ENCODE measurements at places on chromosomes 12 and 14.

DNA sequence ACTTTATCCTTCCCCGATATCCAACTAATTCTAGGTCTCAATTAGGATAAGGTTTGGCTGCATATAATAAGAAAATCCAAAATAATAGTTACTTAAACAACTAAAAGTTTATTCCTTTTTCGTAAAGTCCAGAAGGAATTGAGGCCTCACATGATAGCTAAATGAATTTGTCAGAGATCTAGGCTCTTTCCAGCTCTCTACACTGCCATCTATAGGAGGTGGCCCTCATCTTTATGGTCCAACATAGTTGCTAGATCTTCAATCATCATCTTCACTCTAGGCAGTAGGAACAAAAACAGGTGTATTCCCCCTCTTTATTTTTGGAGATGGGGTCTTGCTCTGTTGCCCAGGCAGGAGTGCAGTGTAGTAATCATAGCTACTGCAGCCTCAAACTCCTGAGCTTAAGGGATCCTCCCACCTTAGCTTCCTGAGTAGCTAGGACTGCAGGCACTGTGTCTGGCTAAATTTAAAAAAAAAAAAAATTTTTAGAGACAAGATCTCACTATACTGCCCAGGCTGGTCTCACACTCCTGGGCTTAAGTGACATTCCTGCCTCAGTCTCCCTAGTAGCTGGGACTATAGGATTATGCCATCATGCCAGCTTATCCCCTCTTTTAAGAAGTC, 46.5 kb upstream of the SAV1 start:
- DNase-seq, result no peak

- peak; percentile 91 for DNase-seq
These were observed 34.9 kb upstream of the SPTSSA start for GRCh38 chr14:34496679-34497513.

GRCh38 chr12:82008251-82008650, 249.1 kb upstream of the PPFIA2 start:
- no peak for DNase-seq

- no peak for DNase-seq
These were observed 241.4 kb downstream of the PHLDA1 start for GRCh38 chr12:75790219-75790618.

DNA sequence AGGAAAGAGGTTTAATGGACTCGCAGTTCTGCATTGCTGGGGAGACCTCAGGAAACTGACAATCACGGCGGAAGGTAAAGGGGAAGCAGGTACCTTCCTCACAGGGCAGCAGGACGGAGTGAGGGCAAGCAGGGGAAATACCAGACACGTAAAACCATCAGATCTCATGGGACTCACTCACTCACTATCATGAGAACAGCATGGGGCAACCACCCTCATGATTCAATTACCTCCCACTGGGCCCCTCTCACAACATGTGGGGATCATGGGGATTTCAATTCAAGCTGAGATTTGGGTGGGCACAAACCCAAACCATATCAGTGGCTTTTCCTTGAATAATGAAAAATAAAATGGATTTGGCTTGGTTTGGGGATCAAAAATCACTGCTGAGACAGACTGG, 380.5 kb downstream of the VRK1 start:
- no peak for DNase-seq

DNA sequence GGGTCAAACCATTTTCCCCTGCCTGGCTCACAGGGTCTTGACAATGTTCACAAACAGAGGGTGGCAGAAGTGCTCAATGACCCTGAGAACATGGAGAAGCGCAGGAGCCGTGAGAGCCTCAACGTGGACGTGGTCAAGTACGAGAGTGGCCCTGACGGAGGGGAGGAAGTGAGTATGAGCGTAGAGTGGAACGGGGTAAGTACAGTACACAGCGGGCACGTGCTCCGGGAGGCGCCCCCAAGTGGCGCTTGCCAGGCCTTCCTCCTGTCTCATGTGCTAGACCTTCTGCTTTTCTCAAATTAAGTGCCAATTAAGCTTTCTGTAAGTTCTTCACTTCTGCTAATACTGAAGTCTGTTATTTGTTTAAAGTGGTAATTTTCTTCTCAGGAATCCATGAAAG, 35.9 kb downstream of the XRCC3 start:
- peak; percentile 79 for DNase-seq

DNA sequence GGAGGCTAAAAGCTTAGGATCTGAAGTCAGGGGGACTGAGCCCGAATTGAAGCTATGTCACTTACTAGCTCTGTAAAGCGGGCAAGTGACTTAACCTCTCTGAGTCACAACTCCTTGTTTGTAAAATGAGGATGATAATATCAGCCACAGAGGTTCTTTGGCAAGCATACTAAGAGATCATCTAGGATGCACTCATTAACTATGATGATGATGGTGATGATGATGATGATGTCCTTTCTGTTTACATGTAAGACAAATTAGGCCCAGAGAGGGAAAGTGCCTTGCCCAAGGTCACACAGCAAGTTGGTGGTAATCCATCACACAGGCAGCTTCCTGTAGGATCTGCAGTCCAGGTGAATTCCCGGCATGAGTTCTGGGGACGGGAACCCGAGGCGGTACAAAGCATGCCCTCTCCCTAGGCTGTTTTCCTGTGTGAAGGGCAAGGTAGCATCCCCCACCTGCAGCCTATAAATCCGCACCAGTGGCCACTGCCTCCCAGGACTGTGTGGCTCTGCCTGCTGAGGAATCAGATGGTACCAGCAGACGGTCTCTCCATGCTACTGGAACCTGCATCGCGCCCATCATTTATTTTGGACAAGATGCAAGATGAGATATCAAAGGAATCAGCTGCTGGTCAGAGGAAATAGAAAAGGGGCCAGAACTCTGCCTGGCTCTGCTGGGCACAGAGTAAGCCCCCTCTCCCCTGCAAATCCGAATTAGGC, 55.2 kb downstream of the MAP1LC3B2 start:
- no peak for DNase-seq

DNA sequence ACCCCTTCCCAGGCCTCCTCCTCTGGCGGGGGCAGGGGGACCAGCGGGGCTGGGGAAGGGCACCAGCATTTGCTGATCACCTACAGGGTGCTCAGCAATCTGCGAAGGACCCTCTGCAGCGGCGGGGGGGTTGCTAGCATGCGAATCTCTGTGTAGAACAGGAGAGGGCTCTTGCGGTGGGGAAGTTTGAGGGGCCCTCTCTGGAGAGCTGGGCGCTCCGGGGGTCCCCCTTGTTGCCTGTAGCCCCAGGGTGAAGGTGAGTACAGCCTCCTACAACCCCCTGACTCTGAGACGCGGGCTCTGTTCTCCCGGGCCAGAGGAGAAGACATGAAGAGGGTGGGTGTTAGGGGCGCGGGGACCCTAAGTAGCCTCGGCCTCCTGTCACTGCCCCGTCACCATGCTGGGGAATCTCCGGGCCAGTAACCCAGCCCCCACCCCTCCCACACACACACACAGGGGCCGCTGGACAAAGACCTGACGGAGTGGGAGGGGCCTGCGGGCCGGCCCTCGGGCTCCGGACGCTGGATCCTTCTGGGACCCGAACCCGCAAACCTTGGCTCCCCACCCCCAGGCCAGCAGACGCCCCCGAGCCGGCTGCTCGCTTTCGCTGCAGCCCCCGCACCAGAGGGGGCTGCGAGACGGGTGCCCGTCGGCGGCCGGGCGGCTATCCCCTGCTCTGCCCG, 734 bp downstream of the FIGNL2 start:
- peak; percentile 71 for DNase-seq

GRCh38 chr14:69363055-69363454, 35.0 kb downstream of the ERH start:
- peak; percentile 72 for DNase-seq

DNA sequence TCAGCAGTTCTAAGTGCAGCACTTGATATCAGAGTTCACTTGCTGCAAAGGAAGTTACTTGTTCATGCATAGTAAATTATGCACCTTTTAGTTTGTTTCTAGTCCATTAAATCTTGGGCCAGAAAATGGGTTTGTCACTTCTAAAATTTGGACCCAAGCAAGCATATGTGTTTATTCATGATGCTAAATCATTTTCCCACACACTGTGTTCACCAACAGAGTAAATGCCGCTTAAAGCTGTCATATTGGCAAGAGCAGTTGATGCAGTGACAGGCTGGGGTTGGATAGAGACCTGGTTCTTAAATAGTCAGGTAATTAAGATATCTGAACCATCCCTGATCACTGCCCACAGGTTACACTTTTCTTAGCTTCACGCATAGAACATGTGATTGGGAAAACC, 409.7 kb downstream of the EGLN3 start:
- DNase-seq, result no peak

DNA sequence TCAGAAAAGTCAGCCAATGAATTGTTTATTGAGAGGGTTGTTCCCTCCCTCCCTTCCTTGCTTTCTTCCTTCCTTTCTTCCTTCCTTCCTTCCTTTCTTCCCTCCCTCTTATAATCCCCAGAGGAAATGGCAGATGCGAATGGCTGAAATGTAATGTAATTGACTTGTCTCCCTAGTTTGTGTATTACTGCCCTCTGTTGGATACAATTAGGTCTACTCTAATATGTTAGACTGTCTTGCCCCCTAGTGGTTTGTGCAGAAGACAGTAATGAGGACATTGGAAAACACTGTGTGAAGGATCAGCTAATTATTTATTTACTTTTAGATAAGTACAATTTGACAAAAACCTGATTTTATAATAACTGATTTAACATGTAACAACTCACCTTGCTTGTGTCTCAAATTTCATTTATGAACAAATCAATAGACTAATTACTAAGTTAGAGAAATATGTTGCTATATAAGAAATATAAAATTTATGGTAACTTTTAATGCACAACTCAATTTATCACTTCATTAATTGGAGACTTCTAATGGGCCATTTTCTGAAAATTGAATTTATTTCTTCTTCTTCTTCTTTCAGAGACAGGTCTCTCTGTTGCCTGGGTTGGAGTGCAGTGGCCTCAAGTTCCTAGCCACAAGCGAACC, 229.8 kb upstream of the LRIG3 start:
- DNase-seq, result no peak

DNA sequence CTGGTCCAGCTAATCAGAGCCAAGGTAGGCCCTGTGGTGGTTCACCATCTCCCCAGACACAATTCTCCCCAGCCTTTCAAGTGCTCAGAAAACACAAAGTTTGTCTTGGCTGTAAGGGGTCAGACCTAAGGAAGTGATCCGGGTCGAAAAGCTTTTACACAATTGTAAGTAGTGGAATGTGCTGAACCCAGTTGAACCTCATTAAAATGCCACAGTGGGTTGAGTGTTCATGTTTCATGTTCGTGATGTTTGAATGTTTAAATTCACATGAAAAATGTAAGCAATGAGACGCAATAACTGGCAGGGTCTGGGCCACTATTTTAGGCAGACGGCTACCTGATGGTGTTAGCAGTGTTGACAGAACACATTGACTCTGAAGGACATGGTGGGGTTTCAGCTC, 60.9 kb upstream of the JDP2 start:
- no peak for DNase-seq

- no peak for DNase-seq
These were observed 17.3 kb upstream of the DHRS4 start for GRCh38 chr14:23936084-23936829.

DNA sequence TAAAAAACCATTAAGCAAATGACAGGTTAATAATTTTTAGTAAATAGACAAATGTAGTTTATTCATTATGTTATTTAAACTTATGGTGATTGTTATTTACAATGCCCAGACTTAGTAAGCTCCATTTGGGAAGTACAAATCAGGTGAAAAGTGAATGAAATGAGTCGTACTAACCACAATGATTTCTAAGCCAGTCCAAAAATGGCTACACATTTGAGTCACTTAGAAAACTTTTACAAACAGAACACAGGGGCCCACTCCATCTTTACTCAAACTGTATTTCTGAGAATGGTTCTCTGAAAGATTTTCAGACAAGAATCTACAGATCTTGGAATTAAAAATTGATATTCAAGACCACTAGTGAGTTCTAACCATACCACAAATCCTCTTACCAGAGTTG, 653.3 kb upstream of the MIS18BP1 start:
- DNase-seq, result no peak

GRCh38 chr12:25959071-25959961, 834 bp downstream of the RASSF8 start:
- peak; percentile 77 for DNase-seq

DNA sequence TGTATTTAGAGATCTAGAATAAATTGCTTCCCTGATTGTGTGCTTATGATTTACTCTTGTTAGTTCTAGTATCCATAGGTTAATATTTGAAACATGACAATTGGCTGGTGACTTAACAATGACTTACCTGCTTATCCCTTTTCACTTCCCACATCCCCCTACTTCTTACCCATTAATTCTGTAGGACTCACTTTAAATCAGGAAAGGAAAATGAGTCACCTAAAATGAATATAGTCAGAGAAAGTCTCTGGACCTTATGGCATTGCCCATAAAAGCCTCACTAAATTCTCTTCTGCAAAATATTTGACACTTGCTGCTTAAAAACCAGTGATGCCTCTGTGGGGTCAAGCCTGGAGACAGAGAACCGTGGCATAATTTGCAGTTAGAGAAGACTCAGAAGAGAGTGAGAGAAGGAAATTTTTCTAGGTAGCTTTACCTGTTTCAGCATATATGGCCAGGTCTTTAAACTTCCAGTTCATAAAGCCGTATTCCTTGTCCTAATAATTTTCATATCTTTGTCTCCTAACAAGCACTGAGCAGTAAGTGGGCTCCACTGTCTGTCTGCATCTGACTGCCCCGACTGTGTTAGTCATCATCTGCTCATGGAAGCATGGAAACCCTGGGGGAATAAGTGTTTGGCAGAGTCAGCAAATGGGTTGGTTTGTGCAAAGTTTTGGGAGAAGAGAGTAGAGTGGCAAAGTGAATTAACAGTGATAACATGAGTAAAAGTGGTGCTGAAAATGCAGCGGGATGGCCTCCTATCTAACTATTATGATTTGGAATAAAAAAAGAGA, 294.4 kb downstream of the AKAP6 start:
- DNase-seq, result no peak

DNA sequence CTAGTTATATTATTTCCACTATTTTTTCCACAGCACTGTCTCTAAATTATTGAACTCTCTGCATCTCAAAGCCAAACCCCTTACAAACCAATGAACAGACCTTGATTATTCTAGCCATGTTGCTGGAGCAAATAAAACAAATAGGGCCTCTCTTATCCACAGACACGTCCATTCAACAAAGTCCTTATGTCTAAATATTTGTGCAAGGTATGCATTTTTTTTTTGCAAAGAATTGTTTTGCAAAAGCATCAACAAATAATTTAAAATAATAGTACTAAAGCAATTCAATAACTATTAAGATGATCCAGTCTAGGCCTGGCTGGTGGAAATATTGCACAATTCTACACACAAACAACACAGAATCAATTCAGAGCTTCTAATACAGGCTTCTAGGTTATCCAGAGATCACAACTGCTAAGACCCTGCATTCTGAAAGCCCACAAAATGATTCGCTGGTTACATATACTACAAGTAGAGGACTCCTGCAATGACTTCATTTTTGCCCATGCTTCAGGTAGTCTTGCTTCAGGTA, 221.0 kb downstream of the SLC25A21 start:
- no peak for DNase-seq

All from right cardiac atrium (tissue), 5 donors.